T1000 (cell line): ENCODE measurements at places on chromosomes 6 and 20.

DNA sequence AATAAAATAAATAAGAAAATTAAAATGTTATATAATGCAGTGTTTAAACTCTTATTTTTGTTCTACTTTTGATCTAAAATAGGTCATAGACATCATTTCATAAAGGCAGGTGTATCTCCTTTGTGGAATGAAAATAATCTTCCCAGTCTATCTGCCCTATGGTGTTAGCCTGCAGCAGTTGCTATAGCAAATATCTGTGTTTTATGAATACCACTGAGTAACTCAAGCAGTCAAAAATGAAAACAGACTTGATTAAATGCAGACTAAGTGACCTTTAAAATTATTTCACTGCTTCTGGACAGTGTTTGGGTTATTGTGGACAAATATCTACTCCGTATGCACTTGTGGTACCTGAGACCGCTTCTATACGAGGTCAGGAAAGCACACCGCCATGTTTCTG is 11.8 kb downstream of the HTR1B start:
- DNase-seq, result no peak

DNA sequence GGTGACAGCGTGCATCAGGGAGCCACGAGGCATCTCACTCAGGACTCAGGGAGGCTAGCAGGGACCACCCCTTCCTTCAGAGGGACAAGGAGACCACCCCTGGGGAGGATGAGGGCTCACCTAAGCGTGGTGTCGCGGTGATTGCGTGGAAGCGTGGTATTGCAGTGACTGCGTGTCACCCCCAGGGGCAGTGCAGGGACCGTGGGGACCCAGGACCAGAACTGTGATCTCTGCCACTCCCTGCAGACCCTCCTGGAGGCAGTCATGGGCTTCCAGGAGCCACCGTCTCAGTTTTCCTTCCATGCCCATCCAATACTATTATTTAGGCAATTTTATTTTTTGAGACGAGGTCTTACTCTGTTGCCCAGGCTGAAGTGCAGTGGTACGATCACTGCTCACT is 147.1 kb downstream of the TAF4 start:
- no peak for DNase-seq

- no peak for DNase-seq
Observed at GRCh38 chr6:21840428-21840827, 246.9 kb downstream of the SOX4 start.

DNA sequence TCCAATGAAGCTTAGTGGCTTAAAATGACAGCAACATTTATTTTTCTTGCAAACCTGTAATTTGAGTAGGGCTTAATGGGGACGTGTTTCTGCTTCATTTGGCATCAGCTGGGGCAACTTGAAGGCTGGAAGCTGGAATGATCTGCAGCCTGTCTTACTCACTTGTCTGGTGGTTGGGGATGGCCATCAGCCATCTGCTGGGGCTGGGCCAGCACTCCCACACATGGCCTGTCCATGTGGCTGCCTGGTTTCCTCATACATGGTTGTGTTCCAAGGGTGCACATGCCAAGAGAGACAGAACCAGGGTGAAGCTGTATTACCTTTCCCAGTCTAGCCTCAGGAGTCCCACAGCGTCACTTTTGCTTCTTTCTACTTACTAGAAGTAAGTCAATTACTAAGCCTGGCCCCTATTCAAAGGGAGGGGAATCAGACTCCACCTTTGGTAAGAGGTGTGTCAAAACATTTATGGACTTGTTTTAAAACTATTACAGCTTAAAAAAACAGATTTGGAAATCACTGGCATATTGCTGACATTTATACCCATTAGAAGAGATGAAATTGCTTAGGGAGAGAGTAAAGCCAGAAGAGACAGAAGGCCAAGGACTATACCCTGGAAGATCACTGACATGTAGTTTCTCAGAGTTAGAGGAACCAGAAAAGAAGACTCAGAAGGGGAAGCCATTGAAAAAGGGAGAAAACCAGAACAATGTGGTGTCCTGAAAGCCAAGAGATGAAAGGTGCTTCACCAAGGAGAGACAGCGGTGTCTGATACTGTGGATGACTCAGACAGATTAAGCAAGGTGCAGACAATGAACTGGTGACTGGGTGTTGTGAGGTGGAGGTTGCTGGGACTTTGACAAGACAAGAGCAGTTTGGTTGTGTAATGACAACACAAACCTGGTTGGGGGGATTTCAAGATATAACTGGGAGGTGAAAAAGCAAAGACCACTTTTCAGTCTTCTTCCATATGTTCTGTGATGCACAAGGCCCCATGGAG is 345.2 kb downstream of the GJA1 start:
- no peak for DNase-seq

GRCh38 chr20:34581341-34582184 is 23.0 kb downstream of the MAP1LC3A start:
- DNase-seq, result peak; percentile 58

GRCh38 chr6:34142061-34142998 is 3.6 kb downstream of the GRM4 start:
- DNase-seq, result no peak

DNA sequence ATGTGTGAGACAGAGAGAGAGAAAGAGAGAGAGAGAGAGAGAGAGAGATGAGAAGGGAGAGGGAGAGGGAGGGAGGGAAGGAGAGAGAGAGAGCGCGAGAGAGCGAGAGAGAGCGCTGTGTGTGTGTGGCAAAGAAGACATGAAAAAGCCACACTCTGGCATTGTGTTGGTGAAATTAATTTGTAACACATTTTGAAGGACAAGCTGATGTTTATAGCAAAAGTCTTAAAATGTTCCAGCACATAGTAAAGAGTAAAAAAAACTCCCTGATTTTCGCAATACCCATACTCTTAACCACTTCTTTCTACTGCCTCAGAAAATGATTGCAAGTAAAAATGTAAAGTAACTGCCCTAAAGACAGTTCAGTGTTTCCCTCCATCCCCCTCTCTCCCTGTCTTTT is 56.7 kb downstream of the SLC22A1 start:
- no peak for DNase-seq

GRCh38 chr20:35839904-35840303 is 68.1 kb downstream of the PHF20 start:
- DNase-seq, result no peak

- no peak for DNase-seq
Observed at GRCh38 chr6:135094403-135094821, 39.8 kb upstream of the HBS1L start.

GRCh38 chr20:34401741-34402455 is 38.8 kb downstream of the ITCH start:
- DNase-seq, result no peak
